ENCODE measurements at places on chromosomes 5 and 9.

- DNase-seq: no peak
Observed at GRCh38 chr5:168852329-168852728, 273.2 kb upstream of the PANK3 start.

- DNase-seq: no peak
Observed at GRCh38 chr9:116074658-116075057, 78.9 kb upstream of the PAPPA start.

- DNase-seq: no peak
Observed at GRCh38 chr5:124277767-124278545, 468.5 kb downstream of the ZNF608 start.

DNA sequence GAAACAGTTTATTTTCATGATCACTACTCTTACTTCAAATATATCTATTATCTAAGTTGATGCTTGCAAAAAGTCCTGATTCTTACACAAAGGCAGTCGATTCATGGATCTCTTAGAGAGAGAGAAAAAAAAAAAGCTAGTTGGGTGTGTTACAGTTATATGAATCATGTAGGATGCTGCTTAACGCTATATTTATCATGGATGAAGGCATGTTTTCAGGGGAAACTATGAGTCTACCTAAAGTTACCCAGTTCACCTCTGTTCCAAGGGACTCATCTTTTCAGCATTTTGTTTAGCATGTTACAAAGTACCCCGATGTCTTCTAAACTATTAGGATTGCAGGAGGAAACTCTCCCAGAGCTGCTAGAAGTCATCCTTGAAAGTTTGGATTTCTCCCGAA is 13.5 kb downstream of the TMC1 start:
- no peak for DNase-seq

DNA sequence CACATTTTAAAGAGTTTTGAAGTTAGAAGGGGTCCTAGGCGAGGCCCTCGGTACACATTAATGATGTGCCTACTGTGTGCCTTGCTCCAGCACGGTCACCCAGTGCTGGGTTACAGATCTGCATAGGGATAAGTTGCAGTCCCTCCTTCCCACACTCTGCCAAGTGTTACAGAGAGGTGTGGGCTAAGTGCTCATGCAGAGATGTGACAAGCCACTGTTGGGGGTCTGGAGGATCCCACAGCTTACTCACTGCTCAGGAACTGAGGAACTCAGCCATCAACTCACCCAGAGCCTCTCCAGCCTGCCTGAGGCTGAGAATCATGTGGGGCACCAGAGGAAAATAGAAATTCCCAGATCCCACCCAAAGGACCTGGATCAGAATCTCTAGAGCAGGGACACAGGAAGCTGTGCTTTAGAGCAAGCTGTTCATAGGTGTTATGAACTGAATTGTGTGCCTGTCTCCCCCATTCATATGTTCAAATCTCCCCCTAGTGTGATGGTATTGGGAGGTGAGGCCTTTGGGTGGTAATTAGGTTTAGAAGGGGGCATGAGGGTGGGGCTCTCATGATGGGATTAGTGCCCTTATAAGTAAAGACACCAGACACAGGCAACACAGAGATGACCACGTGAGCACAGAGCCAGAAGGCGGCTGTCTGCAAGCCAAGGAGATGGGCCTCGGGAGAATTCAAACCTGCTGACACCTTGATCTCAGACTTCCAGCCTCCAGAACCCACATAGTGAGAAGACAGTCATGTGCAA is 164.1 kb downstream of the HSD17B3 start:
- no peak for DNase-seq

- no peak for DNase-seq
Observed at GRCh38 chr9:107051392-107051791, 188.4 kb downstream of the ZNF462 start.

- no peak for DNase-seq
Observed at GRCh38 chr9:112355427-112355897, 22.0 kb upstream of the PTBP3 start.

- DNase-seq: no peak
Observed at GRCh38 chr9:134516464-134516863, 125.1 kb upstream of the COL5A1 start.

DNA sequence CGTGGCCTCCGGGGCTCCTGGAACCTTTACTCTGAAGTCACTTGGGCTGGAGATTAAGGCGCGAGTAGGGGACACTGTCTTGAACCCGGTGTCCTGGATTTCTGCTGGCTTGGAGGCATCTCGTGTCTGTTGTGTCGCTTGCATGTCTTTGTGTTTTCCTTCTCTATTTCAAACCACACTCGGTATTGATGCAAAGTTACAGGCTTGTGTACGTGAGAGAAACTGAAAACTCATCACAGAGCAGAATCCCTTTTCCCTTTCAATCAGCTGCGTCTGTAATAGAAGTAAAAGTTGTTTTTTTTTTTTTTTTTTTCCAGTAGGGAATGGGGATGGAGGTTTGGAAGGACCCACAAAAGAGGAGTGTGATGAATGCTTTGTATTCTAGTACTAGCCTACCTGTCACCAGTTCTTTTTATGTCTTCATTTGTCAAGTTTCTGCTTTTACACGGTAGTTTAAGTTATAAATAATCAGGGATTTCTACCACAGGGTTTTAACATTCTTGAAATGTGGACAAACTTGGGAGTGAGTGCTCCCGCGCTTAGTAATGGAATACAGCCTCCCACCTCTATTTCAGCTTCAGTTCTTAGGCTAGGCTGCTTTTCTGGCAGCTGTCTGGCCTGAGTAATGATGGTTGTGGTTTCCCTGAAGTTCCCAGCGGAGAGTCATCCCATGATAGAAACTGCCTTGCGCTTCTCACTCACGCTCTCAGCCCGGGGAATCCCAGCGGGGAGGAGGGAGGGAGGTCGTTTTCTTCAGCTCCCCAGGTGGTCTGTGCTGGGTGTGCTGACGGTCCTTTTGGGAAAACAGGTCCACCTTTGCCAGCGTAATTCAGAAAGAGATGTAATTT is 763 bp downstream of the TJP2 start:
- DNase-seq: peak; percentile 92

DNA sequence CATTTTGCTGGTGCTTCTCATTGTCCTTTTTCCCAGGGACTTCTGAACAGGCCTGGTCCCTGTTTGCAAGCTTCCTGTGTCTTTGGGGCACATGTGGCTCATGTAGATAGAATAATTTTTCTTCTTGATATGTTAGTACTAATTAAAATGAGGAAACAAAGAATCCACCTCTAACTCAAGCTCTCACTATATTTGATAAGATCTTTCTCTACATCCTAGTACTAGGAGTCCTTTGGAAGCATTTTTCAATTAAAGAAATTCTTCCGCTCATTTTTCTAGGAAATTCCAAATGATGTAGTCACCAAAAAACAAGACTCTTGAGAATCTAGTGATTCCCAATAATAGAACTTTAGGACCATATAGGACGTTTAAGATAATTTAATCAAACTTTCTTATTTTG is 165.3 kb downstream of the SEC61B start:
- no peak for DNase-seq

GRCh38 chr9:125816321-125816720 is 69.1 kb downstream of the PBX3 start:
- no peak for DNase-seq

DNA sequence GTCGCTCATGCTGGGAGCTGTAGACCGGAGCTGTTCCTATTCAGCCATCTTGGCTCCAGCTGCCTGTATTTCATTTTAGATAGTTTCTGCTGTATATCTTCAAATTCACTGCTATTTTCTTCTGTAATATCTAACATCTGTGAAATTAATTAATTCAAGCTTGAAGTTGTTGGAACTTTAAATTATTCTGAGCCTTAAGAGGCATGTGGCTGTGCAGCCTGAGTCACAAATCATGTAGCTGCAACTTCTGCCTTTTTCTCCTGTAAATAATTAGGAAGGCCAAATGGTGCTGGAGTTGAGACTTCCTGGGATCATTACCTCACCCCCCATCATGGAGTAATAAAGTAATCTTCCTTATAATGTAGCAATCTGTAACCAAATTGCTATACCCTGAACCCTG is 183.3 kb upstream of the PCSK5 start:
- DNase-seq: no peak

DNA sequence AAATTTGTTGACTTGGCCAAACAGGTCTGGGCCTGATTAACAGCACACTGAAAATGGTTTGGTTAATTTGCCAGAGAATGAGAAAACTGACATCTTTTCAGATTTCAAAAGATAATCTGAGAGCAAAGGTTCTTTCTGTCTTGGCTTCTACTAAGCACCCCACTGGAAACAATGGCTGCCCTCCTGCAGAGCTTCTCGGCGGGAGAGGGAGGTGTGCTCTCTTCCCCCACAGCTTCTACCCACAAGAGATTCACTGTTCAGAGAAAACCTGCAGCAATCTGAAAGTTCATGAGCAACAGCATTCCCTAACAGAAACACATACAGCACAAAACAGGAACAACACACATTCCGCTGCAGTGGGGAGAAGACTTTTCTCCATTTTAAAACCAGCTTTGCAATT is 3.0 kb downstream of the DNAH5 start:
- DNase-seq: no peak

GRCh38 chr5:43000111-43000840 is 39.8 kb downstream of the ANXA2R start:
- no peak for DNase-seq

DNA sequence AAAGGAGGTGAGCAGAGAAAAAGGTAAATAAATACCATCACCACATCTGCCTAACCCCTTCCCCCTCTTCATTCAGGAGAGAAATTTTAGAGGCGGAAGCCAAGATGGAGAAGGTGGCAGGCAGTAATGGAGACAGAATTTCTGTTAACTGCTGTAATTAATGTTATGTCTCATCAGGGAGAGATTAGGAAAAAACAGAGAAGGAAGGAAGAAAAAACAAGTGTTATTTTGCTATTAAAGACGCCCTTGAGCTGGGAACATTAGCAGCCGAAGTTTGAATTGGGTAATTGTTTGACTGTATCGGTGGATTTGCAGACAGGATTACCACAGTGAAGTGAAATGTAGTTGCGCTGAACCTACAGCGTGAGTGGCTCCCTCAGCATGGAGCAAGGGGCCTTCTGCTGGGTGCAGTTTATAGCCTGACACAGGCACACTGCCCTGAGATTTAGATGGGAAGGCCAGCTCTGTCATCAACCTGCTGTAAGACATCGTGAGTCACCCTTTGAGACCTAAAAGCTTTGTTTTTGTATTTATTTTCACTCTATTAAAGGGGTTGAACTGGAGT is 136.3 kb downstream of the ASTN2 start:
- no peak for DNase-seq

DNA sequence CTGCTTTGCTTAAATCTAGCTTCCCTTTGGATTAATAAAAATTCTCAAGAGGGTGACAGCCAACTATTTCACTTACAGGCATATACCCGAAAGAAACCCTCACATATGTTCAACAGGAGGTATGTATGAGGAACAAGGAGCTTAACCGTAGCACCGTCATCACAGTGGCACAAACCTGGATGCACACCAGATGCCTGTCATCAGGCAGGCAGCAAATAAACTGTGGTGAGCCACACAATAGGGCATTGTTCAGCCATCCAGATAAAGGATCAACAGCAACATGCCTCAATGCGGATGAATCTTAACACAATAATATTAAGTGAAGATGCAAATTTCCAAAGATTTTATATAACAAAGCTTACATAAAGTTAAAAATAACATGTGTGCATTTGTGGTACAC is 5.5 kb upstream of the TNFSF15 start:
- DNase-seq: no peak

GRCh38 chr9:135227641-135228251 is 140.3 kb downstream of the OLFM1 start:
- DNase-seq: no peak

DNA sequence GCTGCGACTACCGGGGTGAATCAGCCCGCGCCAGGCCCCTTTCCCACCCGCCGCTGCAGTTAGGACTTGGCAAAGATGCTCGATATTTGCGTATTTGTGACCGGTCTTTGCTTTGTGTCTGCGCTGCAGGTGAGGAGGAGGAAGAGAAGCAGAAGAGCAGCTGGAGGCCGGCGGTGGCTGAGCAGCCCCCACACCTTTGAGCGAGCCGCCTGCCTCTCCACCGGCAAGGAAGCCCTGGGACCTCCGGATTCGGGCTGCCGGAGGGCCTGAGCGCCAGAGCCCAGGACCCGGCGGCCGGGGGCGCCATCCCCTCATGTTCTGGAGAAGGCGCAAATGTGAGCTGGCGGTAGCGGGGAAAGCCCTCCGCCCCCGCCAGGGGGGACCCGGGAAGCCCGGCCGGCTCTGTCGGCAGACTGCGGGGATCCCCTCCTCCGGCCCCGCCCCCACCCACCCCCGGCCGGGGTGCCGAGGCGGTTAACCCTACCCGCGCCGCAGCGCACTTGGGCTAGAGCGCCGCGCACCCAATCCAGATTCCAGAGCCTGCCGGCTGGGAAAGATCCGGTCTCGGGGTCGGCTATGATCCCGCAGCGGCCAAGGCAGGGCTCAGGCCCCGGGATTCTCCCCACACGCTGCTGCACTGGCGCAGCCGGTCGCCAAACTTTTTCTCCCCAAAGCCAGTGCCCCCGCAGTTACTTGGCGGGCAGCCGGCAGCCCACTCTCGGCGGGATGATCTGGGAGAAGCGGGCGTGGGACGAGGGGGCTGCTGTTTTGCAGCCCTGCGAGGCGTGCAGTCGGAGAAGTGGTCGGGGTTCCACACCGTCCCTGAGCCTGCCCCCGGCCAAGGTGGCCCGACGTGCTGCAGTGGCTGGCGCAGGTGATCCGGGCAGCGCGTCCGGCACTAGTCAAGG is 800 bp upstream of the KCNN2 start:
- DNase-seq: no peak

- DNase-seq: no peak
Observed at GRCh38 chr5:145980259-145980658, 43.9 kb downstream of the SH3RF2 start.

GRCh38 chr9:121823451-121824169 is 172.2 kb downstream of the DAB2IP start:
- DNase-seq: no peak

GRCh38 chr5:54831233-54831632 is 154.2 kb downstream of the ESM1 start:
- no peak for DNase-seq

All from AG09309 (cell line).